Activated T-cell treated with anti-CD3 and anti-CD28 coated beads for 4 hours (primary cell): ENCODE measurements at places on chromosomes 5 and 9.

DNA sequence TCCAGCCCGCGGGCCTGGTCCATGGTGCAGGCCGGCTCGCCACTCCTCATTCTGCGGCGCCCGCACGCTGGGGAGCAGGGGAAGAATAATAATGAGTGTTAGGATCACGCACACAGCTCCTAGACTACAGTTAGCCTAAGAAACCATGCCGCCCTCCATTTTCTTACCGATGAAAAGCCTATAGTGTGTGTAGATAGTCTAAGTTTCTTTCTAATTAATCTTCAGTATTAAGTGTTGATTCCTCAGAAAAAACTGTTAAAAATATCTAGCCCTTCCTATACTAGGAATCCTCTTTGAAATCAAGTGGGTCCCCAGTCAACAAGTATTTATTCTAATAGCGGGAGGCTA, 9.3 kb downstream of the ZBED3 start:
- DNase-seq: no peak

DNA sequence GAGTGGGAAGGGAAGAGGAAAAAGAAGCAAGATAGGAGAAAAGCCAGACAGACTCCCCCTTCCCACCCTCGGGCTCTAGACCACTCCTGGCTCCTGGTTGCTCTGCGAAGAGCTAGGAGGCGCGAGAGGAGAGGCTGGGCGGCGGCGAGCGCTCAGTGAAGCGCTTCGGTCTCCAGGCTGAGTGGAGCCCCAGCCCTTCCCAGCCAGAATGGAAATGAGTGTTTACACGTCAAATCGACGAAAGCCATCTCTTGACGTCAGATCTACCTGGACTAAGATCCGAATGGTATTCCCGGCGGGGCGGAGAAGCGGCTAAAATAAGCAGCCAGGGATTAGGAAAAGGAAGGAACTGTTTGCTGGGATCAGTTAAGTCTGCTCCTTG, at the start of gene PCSK1:
PCSK1 (minus strand) TSS at position 183 of the 382 bp plus-strand sequence. CDS start 206 bp downstream, outside the sequence.
- no peak for DNase-seq

GRCh38 chr5:154653764-154654485, 101.3 kb upstream of the LARP1 start:
- no peak for DNase-seq

- no peak for DNase-seq
Observed at GRCh38 chr5:123478546-123478945, 33.4 kb upstream of the CSNK1G3 start.

- DNase-seq: no peak
Observed at GRCh38 chr5:126000507-126000906, 422.7 kb upstream of the GRAMD2B start.

DNA sequence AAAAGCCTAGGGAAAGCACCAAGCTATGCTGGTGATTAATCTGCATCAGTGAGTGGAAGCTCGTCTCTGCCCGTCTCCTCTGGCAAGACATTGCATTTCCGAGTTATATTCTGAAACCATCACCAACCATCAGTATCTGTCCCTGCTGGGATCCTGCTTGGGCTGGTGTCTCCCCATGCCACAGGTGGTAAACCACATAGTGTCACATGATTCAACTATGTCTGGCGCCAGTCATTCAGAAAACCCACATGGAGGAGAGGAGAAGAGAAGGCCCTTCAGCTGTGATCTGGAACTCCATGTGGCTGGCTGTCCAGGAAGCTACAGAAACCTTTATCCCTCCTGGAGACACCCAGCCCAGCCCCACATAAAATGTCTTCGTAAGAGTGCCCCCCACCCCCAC, 4.8 kb downstream of the IL9 start:
- no peak for DNase-seq

DNA sequence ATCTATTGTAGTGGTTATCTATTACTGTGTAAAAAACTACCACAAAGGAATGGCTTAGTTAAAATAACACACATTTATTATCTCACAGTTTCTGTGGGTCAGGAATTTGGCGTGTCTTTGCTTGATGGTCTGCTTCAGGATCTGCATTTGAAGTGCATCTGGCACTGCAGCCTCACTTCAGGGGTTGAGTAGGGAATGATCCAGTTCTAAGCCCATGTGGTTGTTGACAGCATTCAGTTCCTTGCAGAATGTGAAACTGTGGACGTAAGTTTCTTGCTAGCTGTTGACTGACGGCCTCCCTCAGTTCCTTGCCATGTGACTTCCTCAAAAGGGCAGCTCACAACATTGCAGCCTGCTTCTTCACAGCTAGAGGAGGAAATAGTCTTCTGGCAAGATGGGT, 2.1 kb upstream of the OGN start:
- peak; percentile 11 for DNase-seq

- no peak for DNase-seq
Observed at GRCh38 chr9:99491408-99492158, 269.5 kb downstream of the SEC61B start.

DNA sequence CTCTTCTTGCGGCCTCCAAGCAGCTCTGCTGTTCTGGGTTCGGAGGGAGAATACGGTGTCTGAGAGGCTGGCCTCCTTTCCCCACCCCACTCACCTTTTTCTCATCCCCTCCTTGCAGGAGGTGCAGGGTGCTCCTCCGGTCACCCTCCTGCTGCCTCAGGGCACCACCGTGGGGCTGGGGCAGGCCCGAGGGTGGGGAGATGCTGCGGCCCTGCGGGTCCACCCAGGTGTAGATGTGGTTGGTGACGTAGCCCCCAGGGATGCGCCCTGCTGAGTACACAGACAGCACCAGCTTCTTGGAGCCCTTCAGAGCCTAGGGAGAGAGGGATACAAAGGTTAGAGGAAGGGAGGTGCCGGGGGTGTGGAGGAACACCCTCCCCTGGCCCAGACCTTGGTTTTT, 26.8 kb downstream of the WHRN start:
- DNase-seq: no peak

- no peak for DNase-seq
Observed at GRCh38 chr9:87226896-87227295, 270.8 kb upstream of the DAPK1 start.

DNA sequence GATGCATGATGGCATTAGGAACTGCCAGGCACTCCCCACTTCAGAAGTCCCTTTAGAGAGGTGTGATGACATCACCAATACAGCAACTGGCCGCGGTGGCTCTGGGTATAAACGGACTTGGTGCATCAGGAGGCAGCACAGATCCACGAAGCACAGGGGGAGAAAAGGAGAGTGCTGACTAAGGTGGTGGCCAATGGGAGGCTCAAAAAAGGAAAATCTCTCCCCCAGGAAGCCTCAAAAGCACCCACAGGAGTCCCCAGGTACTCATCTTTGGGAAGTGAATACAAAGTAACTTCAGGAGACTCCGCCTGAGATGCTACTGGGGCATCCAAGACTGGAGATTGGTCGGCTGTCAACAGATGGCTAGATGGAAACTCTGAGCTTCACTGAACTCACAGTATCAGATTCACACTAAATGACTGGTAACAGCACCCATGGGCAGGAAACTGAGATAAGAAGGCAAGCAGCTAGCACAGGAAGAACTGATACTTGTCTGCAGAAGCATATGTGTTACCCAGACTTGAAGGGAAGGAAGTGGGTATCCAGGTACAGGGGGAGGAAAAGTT, 7.6 kb downstream of the TTC39B start:
- DNase-seq: peak; percentile 31

DNA sequence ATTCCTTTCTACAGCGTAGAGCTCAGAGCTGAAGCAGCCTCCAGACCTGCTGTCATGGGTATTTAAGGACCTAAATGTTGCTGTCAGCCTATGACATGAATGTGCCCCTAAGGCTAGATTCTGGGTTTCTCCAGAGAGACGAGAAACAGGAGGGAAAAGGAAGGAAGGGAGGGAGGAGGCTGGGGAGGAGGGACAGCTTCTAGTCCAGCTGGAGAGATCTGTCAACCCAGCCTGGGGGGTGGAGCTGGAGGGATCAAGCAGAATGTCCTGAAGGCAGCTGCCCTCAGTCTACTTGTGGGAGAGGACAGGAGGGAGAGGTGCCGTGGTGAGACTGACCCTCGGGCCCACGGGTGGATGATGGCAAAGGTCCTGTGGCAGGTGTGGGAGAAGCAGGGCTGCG, 1.1 kb upstream of the DBH start:
- no peak for DNase-seq

GRCh38 chr9:124869466-124869985, 7.6 kb downstream of the ARPC5L start:
- peak; percentile 35 for DNase-seq

DNA sequence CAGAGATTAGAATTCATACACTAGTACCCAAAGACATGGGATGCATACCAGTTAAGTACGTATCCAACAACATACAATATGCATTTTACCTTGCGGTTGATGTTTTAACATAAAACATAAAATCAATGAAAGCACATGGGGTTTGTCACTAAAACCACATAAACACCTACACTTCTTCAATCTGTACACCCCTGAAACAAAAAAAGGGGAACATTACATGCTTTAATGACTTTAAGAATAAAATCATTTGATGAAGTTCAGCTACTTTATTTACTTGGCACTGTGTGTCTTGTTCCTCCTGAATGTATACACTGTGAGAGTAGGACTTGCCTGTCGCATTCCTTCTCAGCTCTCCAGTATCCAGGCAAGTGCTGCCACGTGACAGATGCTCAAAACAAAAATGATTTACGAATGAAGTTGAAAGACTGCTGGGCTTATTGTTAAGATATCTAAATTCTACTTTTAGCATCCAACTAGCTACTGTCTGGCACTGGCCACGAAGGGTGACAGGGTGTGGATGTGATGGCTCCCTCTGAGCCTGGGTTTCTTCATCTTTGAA, 21.0 kb downstream of the TNFSF15 start:
- DNase-seq: no peak

- no peak for DNase-seq
Observed at GRCh38 chr9:14747111-14747510, 24.6 kb upstream of the CER1 start.

DNA sequence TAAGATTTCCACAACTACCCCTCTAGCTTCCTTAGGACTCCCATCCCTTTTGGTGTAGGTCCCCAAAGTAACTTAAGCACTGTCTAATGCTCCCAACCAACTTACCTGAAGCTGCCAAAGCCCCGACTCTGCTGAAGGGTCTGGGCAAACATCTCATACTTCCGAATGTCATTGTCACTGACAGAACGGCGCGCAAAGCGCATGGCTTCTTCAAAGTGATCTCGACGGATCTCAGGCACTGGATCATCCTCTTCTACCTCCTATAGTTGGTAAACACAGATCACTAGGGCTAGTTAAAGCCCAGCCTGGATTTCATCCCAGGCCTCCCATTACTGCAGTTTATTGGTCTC, 15.2 kb downstream of the VCP start:
- no peak for DNase-seq

DNA sequence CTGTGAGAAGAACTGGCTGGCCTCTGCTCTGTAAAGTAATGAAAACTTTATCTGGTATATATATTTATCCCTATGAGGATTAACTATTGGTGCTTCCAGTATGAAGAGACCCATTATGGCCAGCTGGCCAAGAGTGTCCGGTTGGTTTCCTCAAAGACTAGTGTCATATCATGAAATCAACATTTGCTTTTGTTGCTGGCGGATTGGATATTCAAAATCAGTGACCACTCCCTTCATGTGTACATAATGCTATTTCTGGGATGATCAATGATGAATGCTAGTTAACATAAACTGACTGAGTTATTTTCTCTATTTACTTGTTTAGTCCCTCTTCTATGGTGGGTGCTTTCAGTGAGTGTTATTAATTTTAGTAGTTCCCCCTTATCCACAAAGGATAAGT, 60.8 kb upstream of the NUDT12 start:
- DNase-seq: no peak

DNA sequence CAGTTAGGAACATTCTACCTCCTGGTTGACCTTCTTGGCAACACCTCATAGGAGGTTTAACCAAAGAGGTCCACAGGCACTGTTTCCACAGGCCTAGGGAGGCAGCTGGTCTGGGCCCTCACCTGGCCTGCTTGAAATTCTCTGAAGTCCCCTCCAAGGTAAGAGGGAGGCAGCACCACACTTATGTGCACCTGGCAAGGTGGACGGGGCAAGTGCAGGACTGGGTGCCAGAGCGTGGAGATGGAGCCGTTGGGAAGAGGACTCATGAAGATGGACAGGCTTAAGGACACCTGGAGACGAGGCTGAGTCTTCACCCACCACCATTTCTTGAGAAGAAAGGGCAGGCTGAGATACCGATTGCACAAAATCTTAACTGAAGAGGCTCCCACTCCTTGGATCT, 6.6 kb upstream of the BARHL1 start:
- no peak for DNase-seq

- DNase-seq: no peak
Observed at GRCh38 chr5:122401976-122402725, 90.1 kb downstream of the SNCAIP start.

DNA sequence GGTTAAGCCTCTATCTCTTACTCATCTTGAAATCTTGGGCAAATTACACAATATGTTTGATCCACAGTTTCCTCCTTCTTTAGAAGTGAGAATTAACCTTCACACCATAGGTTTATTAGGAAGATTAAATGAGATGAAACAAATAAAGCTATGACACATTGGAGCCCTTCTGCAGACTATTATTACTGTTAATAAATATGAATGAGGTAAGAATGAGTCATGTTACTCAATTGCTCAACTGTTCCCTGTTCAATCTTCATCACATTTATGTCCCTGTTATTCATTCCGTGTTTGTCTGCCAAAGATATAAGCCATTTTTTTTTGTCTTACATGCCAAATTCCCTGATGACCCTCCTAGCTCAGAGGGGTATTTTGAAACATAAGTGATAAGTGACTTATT, 52.1 kb upstream of the PAPPA start:
- DNase-seq: no peak

GRCh38 chr5:138790684-138791083, 37.5 kb downstream of the CTNNA1 start:
- no peak for DNase-seq

DNA sequence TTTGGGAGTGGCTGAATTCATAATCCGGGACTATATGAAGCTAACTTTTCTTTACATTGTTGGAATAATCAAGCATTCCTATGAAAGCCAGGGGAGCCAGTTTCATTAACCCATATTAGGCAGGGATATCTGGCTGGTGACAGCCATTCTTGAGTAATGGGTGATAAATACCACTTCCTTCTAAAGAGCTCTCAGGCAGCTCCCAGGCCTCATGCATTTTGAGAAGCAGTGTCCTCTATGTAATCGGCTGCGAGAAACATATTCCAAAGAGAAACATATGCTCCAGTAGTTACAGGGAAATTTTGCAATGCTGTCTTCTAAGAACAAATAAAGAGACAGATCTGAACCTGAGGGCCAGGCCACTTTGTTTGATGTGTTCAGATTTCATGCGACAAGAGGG, 83.1 kb downstream of the MSX2 start:
- DNase-seq: no peak

GRCh38 chr5:81850501-81851357, 99.8 kb upstream of the SSBP2 start:
- no peak for DNase-seq

GRCh38 chr5:53327811-53328334, 152.6 kb upstream of the FST start:
- no peak for DNase-seq

GRCh38 chr5:74638970-74639806, 1.3 kb downstream of the ENC1 start:
- DNase-seq: no peak

DNA sequence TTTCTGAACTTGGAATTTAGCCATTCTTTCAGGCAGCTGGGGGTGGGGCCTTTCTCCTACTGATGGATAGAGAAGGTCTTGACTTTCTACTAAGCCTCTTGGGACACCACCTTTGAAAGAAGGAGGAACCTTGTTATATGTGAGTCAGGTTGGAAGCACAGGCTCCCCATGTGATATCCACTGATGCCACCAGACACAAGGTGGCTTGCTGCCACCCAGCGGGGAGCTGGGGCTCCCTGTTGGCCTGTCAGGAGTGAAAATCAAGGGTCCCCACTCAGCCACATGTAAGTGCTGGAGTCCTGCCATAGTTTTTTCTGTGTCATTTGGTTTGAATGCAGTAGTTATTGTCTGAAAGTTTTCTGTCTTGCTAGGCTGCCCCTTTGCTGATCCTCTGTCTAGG, 252.4 kb upstream of the NFIL3 start:
- no peak for DNase-seq
